ENCODE measurements at places on chromosomes 4 and X.

- DNase-seq, result no peak
Measured at GRCh38 chr4:19309378-19309777, 942.3 kb upstream of the SLIT2 start.

DNA sequence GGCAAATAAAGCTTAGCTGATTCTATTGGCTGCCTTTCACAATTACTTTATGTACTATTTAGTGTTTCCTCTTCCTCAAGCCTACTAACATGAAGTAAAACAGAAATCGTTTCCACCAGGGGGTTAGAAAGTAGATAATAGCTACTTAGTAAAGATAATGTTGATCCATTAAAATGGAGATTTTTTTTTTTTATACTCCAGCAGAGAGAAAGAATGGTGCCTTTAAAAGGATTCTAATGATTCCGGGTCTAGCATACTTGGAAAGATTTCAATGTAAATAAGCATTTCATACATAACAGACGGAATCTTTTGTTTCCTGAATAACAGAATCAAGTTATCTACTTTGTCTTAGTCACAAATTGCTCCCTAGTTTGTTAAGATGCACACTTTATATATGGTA is 37.1 kb downstream of the GK start:
- DNase-seq, result no peak

- no peak for DNase-seq
Measured at GRCh38 chr4:64539234-64539849, 130.1 kb upstream of the TECRL start.

DNA sequence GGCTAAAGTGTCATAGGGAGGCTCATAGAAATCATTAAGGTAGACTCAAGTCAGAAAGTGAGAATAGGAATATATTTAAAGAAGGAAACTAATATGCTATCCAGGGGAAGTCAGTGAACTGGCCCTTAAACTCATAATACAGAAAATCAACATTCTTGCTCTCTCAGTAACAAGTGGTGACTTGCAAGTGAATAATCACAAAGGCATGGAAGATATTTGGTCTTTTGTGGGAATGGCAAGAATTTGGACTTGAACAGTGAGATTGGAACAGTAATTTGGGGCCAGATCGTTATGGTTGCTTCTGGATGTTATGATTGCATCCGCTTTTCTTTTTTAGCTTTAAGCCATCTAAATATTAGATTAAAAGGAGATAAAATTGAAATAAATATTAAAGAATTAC is 103.8 kb downstream of the TBC1D19 start:
- DNase-seq, result no peak

- no peak for DNase-seq
Measured at GRCh38 chr4:167622481-167623240, 388.4 kb upstream of the SPOCK3 start.

DNA sequence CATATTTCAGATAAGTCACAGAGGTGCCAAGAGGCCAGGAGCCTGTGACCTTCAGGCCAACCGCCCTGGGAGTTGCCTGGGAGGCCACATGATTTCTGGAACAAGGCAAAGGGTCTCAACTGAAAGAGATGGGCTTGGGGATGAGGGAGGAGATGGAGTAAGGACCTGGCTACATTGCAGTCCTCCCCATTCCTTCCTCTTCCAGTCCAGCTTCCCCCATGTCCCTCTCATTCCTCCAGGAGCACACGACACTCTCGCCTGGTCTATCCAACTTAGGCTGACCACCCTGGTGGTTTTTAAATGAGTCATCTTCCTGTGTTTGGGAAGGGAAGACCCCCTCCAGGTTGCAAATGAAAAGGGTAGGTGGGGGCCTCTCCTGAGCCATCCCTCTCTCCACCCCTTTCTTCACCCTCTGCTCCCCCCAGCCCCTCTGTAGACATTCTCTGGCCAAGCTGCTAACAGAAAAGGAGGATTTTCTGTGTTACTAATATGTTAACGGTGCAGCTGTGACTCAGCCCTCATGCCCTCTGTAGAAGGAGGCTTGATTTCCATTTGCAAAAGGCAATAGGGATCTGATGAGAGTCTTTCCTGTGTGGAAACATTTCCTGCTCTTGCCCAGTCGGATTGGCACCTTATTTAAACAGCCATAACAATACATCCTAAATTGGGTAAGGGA is 79.2 kb downstream of the RTL5 start:
- no peak for DNase-seq

- no peak for DNase-seq
Measured at GRCh38 chr4:79357365-79357764, 31.5 kb upstream of the NAA11 start.

DNA sequence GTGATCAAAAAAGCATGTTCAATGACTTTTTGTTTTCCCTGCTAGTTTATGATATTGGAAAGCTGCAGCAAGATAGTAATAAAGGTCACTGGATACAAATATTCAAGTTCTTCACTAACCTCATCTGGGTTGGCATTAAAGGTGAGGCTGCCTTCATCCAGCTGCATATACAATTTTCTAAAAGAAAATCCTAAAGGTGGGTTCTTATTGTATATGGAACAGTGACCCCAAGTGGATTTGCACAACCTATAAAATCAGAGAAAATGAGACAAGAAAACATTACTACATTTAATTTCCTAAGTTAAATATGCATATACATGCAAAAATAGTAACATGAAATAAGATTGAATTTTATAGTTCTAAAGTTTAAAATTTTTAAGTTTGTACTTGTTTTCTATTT is 23.9 kb downstream of the FBXO8 start:
- DNase-seq, result no peak

- no peak for DNase-seq
Measured at GRCh38 chrX:50586407-50586806, 115.8 kb upstream of the DGKK start.

GRCh38 chr4:80963051-80963450 is 67.5 kb upstream of the BMP3 start:
- DNase-seq, result no peak

- no peak for DNase-seq
Measured at GRCh38 chrX:130347321-130347720, 7.6 kb downstream of the SLC25A14 start.

DNA sequence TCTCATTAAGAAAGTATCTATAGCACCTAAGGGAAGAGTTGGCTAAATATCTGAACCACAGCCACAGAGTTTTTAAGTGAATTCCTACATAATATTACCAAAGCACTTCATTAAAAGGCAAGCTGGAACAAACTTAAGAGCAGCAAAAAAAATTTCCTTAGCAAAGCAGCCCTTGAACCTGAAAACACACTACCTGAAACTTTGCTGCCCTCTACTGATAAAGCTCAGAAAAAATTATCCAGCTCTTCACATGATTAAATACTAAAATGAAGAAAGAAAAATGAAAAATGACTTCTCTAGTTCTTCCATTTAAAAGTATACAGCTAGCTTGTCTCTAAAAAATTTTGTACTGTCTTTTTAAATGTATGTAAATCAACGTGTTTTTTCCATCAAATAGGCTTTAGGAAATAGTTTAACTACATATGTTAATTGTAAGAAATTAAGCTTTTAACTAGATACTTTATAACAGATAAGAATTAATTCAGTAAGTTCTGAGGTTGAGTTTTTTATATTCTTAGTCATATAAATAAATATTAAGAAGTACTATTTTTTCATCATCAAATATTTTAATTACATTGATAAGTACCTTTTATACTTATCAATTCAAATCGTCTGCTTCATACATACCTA is 156.1 kb downstream of the STPG2 start:
- no peak for DNase-seq

DNA sequence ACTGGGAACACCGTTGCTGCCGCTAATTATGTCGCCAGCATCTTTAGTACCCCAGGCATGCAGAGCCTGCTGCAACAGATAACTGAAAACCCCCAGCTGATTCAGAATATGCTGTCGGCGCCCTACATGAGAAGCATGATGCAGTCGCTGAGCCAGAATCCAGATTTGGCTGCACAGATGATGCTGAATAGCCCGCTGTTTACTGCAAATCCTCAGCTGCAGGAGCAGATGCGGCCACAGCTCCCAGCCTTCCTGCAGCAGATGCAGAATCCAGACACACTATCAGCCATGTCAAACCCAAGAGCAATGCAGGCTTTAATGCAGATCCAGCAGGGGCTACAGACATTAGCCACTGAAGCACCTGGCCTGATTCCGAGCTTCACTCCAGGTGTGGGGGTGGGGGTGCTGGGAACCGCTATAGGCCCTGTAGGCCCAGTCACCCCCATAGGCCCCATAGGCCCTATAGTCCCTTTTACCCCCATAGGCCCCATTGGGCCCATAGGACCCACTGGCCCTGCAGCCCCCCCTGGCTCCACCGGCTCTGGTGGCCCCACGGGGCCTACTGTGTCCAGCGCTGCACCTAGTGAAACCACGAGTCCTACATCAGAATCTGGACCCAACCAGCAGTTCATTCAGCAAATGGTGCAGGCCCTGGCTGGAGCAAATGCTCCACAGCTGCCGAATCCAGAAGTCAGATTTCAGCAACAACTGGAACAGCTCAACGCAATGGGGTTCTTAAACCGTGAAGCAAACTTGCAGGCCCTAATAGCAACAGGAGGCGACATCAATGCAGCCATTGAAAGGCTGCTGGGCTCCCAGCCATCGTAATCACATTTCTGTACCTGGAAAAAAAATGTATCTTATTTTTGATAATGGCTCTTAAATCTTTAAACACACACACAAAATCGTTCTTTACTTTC is 1.8 kb downstream of the UBQLN2 start:
- no peak for DNase-seq

- DNase-seq, result no peak
Measured at GRCh38 chr4:39178706-39179105, 3.6 kb upstream of the WDR19 start.

- no peak for DNase-seq
Measured at GRCh38 chrX:154374313-154375155, at the start of gene FLNA. FLNA (minus strand) TSS chrX:154374634; CDS start chrX:154371245, 3,389 bp downstream.

DNA sequence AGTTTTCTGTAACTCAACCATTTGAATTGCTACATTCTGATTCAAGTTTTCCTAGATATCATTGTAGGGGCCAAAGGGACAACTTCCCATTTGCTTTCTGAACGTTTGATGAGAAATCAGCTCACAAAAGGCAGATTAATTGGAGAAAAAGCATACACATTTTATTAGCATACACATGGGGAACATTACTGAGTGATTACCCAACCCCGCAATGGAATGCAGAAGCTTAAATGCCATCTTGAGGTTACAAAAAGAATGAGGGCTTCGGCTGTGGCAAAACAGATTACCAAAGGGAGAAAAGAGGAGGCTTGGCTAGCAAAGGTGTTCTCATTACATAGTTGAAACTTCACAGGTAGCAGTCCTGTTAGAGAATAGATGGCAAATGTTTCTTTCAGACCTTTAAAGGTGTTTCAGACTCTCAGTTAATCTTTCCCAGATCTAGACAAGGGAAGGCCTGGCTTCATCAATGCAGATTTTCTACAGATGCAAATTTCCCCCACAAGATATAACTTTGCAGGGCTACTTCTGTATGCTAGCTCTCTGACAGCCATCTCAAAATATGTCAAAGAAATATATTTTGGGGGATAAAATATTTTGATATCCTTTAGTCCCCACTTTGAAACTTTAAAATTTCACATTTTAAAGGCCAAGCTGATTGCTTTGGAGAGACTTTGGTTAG is 26.5 kb upstream of the HERC6 start:
- DNase-seq, result no peak

- DNase-seq, result no peak
Measured at GRCh38 chr4:74536557-74536956, 91.6 kb downstream of the AREG start.

DNA sequence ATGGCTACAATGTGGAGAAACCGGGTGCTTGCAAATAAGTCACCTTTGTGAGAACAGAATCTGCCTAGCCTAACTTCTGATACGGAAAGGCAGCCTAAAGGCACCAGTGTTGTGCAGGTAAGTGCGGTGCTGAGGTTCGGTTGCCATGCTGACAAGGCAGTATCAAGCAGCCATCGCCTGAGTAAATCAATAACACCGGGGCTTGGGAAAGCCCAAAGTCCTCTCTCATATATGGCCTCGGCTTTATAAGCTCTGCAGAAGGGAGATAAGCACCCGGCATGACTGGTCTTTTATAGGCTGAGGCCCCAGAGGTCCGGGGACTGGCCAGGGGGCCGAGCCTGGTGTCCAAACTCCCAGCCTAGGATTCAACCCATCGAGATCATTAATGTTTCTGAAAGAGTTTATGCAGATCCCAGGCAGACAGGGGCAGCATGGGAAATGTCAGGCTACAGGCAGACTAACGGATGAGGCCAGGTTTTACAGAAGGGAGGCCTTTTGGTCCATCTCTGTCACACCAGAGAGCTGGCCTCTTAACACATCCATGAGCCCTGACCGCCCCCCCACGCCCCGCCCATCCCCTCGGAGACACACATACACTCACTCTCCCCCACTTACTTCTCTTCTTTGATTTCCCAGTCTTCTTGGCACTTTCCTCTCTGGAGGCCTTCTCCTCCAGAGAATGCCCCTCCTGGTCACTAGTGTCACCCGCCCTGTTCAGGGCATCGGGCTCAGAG is 38.5 kb downstream of the ELF4 start:
- no peak for DNase-seq

DNA sequence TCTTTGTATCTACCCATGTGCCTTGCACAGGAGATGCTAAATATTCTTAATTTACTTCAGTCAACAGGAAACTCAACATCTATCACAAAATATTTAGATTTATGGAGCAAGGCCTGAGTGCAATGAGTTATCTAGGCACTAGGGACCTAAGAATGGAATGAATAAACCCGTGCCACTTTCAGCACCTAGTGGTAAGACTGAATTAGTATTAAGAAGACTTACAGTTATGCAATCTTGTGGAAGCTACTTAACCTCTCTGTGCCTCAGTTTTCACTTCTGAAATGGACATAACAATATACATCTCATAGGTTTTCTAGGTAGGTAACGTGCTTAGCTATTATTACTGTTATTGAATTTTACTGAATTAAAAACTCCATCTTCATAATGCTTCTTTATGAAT is 144.6 kb upstream of the MAP3K15 start:
- DNase-seq, result no peak

DNA sequence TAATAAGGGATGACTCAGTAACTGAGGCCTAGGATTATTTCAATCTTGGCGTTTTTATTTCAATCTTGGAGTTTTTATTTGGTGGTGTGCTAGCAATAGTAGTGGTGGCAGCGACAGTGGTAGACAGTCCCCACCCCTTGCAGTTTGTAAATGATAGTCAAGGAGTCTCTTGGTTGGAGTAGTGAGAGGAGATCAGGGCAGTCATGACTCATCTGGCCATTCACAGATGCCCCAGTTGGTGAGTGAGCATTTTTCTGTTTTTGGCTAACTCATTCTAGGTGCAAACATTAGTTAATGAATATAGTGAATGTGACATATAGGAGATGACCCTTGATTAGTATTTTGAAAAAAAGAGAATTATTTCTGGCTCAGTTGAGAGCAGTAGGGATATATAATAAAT is 93.5 kb upstream of the ADAD1 start:
- no peak for DNase-seq

- DNase-seq, result no peak
Measured at GRCh38 chr4:48190839-48191238, 56.8 kb upstream of the TXK start.

DNA sequence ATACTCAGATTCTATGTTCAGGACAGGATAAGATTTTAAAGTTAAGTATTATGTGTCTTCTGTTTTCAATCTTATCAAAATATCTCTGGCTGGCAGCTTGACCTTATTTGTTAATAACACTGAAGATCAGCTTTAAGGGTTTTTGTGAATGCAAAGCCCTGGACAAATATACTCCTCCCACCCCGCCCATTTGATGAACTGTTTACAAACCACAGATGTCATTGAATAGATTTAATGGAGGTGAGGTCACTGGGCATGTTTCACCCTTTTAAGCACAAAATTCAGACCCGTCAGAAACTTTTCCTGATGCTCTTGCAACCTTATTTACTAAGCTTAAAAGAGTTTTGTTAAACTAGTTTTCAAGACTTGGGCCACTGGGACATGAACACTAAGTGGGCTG is 10.1 kb upstream of the CXCL8 start:
- DNase-seq, result no peak

Data from stimulated activated CD4-positive, alpha-beta T cell treated with anti-CD3 and anti-CD28 coated beads, Interleukin-15, amount 100 ng/mL, for 1 hour (primary cell).